ENCODE measurements at places on chromosomes 2 and 18.

- no peak for DNase-seq
Observed at GRCh38 chr18:28626756-28627155, 449.8 kb upstream of the CDH2 start.

- no peak for DNase-seq
Observed at GRCh38 chr2:152715854-152716428, 1.3 kb downstream of the PRPF40A start.

DNA sequence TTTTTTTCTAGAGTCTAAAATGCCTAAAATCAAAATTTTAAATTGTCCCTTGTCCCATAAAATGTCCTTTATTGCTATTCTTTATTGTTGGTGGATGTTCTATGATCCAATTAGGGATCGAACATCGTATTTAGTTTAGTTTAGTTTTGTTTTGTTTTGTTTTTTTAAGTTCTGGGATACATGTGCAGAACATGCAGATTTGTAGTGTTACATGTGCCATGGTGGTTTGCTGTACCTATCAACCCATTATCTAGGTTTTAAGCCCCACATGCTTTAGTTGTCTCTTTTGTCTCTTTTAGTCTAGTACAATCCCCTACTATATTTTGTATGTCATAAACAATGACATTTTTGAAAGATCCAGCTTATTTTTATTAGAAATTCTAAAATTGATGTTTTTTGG is 8.8 kb upstream of the DSG1 start:
- no peak for DNase-seq

DNA sequence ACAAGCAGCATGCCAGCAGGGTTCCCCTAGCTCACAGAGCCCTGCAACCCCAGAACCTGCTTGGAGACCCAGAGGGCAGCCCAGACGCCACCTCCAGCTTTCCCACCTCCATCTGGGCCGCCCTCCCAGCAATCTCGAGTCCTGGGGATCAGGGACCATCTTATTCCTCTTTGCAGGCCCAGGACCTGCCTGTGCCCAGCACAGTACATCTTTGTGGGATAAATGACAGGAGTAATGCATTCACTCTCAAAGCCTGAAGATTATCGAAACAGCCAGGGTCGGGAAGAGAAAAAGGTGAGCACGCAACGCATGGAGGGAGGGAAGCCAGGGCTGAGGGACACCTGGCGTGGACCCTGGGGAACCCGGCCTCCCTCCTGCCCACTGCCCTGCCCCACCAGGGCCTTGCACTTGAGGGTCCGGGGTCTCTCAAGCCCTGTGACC is 144.1 kb downstream of the NDUFA10 start:
- DNase-seq = no peak
